HCT116 (cell line): ENCODE measurements at places on chromosomes 5 and 9. TPM values are rescaled to one million over a fixed set of nuclear protein-coding genes. Genes with fewer than 3 reads are reported as not detected.
A peak's percentile ranks its signal among the peaks of the same experiment; 100 is the strongest.

Gene CDHR2
- total RNA-seq: 0.10 TPM

DNA sequence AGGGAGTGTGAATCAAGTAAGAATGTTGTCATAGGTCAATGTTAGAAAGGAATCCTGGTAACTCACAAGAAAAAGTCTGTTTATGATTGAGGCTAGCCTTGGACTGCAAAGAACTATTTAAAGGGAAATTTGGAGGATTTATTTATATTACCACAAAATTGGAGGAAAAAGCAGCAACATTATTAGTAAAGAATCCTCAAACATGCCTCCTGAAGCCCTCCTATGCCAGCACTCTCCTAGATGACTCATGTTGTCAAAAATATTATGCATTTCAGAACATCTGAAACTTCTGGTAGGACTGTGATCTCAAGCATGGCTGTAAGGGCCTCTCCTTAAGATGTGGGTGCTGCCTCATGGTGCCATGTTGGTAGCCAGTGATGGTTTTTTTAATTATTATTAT is 628.5 kb downstream of the CHSY3 start:
- no peak for DNase-seq

DNA sequence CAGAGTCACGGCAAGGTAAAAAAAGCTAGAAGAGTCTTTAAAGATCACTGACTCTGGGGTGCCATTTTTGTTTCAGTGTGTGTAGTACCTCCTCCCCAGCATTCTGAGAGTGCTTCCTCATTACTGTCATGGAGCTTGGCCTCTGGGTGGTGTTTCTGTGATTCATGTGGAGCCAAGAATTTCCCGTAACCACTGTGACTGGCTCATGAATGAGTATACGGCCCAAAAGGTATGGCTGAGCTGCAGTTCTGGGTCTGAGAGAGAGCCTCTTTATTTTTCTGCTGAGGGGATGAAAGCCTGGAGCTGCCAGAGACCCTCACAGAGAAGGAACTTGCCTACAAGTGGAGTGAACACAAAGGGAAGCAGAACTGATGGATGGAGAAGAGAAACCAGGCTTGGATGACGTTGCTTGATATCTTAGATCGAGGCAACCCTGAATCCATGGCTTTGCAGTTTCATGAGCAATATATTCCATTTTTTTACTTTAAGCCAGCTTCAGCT is 85.6 kb downstream of the PTTG1 start:
- DNase-seq: no peak

Gene TSLP
- 0.34 TPM for total RNA-seq

Gene PFN3
- not detected for total RNA-seq

GRCh38 chr9:133351908-133352634 is 4.1 kb downstream of the RPL7A start:
- DNase-seq: no peak

Gene NR5A1
- 0.64 TPM for total RNA-seq

Gene CDH18
- not detected for total RNA-seq

DNA sequence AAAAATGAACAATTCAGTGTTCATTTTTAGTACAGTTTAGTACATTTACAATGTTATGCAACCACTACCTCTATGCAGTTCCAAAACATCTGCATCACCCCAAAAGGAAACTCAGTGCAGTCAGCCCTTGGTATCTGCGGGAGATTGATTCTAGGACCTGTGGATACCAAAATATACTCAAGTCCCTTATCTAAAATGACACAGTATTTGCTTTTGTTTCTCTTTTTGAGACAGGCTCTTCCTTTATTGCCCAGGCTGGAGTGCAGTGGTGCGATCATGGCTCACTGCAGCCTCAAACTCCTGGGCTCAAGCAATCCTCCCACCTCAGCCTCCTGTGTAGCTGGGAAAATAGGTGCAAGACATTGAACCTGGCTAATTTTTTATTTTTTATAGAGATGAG is 114.0 kb downstream of the PIP5K1B start:
- no peak for DNase-seq

- no peak for DNase-seq
These were observed 119.6 kb downstream of the DROSHA start for GRCh38 chr5:31412324-31412723.

DNA sequence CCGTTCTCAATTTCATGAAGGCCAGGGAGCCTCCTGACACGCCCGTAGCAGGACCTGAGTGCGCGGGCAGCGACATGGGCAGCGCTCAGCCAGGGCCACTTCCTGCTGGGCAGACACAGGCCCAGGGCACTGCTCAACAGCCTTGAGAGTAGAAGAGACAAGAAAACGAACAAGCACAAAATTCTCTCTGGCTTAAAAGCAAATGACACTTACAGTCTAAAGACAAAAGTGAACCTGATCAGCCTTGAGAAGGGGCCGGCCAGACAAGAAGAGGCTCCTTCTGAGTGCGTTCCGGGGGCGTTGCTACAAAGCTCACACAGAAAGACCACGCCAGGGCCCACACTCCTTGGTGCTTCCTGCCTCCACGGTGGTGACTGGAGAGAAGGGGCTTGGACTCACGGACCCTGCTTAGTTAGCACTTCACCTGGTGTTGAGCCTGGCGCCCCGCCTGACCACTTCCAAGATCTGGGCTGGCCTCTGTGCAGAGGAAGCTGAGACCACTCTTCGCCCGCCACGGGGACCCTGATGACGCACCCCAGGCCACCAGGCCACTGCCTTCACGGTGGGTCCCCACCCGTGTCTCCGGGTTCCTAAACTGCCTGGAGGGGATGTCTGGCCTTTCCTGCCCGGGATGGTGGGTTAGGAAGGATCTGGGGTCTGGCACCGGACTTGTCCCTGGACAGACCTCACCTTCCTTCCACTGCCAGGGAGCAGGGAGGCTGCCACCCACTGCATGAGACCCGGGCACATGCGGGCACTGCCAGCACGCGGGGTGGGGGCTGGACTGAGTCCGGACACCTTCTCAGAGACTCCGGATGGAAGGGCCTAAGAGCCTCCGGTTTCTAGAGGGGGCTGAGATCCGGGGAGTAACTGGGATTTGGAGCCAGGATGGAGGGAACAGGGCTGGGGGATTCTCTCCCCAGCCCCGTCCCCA is 1.3 kb downstream of the SLC12A7 start:
- no peak for DNase-seq

Gene DPP7
- 291 TPM for total RNA-seq

DNA sequence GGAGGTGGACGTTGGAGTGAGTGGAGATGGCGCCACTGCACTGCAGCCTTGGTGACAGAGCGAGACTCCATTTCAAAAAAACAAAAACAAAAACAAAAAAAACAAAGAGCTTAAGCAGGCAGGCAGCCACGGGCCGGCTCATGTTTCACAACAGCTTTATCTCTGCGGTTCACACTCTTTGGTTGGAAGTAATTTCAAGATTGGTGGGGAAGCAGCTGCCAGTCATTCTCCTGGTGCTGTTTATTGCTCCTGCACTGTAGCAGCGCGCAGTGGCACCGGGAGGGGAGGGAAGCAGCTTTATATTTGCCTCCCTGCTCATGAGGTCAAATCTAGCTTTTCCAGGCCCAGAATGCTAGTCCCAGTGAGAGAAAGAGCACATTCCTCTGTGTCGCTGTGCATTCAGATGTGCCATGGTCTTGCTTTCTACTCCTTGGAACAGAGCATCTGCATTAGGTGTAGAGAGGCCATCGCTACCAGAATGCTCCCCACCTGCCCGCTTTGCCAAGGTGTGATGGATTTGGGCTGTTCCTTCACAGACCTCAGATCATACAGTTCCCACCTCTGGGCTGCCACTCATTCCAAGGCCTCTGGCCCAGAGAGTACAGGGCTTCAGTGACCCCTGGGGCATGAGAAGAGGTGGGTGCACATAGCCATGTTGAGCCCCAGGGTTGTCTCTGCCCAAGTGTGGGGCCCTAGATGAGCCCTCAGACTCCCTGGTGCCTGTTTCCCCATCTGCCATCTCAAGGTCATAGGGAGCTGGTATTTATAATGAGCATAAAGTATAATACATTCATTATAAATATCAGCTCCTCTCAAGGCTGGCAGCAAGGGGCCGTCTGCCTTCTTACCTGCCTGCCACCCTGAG is 270.4 kb downstream of the MED10 start:
- DNase-seq: no peak

DNA sequence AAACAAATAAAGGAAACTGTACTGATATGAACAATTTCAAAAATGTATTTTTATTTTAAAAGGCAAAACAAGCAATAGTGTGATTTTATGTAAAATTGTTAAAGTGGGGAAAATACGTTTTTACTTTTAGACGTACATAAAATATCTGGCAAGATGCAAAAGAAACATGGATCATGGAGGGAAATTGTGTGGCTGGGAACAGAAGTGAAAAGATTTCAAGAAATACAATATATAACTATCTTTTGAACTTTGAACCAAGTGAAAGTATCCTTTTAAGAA is 1.5 kb upstream of the ZNF367 start:
- DNase-seq: no peak

DNA sequence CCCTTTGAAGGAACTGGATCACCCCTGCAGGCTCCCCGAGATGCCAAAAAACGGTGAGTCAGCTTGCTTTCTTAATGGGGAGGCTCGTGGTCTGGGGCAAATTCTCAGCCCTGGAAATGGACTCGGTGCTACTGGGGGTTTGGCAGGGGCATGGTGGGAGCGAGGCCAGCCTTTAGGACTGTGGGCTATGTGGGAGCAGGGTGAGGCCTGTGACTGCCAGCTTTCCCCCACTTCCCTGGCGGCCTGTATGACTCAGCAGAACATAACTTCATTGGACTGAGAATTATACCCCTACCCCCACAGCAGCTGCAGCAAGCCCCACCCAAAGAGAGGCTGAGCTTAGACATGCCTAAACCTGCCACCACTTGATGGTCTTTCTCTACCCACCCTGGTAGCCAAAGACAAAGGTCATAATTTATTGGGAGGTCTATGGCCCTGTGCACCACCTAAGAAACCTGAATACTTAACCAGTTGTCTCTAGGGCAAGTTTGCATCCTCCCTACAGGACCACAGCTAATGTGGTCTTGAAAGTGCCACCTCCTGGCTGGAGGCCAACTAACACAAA is 325.3 kb downstream of the TLE1 start:
- DNase-seq: no peak

Gene ANKRD18A
- total RNA-seq: 24.2 TPM

DNA sequence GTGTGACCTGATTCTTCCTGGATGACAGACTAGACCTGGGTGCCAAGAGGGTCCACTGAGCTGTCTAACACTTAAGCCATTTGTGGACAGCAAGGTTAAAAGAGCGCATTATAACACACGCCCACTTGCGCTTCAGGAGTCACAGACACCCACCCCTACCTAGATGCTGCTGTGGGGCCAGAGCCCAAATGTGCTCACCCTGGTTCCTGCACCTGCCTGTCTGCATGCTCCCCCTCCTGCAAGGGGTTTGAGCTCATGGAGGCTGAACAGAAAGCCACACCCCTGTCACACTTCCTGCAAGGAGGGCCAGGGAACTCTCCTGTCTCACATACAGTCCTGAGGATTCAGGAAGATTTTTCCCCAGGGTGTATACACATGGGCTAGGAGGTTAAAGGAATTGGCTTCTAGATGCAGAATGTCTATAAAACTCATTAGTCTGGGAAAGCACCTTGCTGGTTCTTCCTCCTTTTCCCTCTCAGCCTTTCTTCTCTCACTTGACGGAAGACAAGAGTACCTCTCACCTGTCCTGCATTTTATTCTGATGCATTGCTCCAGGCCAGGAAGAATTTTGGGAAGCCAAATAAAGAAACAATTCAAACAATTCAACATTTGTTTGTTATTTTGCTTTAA is 87.4 kb upstream of the LHFPL2 start:
- no peak for DNase-seq

Gene PELO
- total RNA-seq: 16.5 TPM

Gene PCDHGA1
- total RNA-seq: 0.05 TPM

- no peak for DNase-seq
These were observed 182.5 kb downstream of the GAS1 start for GRCh38 chr9:86764671-86765343.

DNA sequence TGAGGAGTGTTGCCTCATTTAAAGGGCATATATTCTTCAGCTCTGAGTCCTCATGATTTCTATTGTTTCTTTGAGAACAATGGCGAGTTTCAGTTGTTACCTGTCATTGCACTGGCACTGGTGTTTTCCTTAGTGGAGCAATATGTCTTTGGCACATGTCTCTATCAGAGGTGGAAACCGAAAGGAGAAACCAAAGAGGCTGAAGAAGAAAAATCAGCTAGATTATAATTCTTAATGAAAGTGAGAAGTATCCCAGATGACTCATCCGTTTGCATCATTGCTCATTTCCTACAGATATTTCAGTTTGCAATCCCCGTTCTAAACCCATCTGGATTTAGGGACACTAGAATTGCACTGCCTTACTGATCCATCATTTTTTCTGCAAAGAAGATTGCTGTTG is 324.6 kb downstream of the TMEM232 start:
- DNase-seq: no peak

Gene RASGEF1C
- 1.2 TPM for total RNA-seq

DNA sequence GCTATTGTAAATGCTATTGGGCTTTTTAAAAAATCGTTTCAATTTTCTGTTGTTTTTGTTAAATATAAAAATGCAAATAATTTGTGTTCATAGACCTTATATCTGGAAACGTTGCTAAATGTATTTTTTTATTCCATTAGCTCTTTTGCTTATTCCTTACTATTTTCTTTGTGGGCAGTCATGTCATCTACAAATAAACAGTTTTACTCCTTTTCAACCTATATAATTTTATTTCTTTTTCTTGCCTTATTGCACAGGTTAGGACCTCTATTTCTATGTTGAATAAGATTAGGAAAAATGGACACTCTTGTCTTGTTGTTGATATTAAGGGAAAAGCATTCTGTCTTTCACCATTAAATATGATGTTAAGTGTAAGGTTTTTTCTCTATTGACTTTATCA is 348.8 kb downstream of the CWC27 start:
- DNase-seq: no peak

DNA sequence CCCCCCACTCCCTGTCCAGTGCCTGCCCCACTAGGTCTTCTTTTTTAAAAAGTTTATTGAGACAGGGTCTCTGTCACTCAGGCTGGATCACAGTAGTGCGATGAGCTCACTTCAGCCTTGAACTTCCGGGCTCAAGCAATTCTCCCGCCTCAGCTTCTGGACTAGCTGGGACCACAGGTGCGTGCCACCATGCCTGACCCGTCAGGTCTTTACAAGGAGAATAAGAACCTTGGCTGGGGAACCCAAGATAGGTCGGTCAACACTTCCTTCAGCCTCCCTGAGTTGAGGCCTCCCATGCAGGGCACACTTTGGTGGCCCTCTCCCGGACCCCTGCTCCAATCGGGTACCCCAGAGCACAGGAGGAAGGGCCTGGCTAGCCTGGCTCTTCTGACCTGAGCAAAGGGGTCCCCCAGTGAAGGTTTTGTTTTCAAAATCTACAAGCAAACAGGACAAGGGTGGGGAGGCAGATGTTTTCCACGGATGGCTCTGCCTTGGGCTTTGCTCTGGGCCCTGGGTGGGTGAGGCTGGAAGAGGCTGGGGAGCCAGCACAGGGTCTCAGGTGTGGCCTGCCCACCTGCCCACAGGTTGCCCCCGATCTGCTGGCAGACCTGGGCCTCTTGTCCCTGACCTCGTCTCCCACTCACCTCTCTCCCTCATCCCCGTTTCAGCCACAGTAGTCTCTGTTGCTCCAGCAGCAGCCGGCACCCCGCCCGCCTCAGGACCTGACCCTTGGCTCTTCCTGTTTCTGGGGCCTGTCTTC is 108.7 kb upstream of the PHYKPL start:
- no peak for DNase-seq

Gene SLC25A2
- total RNA-seq: 0.42 TPM

GRCh38 chr9:106801816-106802215 is 61.1 kb upstream of the ZNF462 start:
- DNase-seq: no peak

GRCh38 chr5:150410524-150411244 is 2.0 kb downstream of the CD74 start:
- DNase-seq: peak; percentile 49

Gene DOCK8
- total RNA-seq: 0.37 TPM

Gene SLC27A6
- 7.9 TPM for total RNA-seq
